ENCODE measurements at places on chromosomes 16 and 17.
A peak's percentile ranks its signal among the peaks of the same experiment; 100 is the strongest.

DNA sequence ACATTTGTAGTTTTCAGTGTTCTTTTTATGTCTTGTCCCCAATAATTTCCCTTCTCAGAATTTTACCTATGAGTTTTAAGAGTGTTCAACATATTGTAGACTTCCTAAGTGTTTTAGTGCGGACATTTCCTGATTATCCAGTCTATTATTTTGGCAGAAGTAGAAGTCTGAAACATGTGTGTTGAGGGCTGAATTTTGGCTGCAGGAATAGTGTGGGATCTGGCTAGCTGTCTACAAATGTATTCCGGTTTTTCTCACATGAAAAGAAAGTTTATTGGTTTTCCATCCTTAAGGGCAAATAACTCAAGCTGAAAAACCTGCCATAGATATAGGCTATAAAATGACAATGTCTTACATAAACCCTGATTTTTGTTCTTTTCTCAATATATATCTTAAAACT is 33.0 kb upstream of the CA10 start:
- DNase-seq, result no peak

GRCh38 chr17:80455336-80455710 is 21.1 kb downstream of the NPTX1 start:
- DNase-seq, result no peak

GRCh38 chr16:5598793-5599192 is 501.2 kb upstream of the EEF2KMT start:
- DNase-seq, result no peak

DNA sequence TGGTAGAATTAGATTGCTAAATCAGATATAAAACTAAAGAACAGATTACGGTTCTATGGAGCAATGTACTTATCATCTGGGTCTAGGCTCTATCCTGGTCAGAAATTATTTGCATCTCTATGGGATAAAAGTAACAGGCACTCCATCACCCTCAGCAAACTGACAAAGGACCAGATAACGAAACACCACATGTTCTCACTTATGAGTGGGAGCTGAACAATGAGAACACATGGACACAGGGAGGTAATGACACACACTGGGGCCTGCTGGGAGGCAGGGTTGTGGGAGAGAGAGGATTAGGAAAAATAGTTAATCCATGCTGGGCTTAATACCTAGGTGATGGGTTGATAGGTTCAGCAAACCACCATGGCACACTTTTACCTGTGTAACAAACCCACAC is 61.9 kb downstream of the MPHOSPH6 start:
- DNase-seq, result no peak

DNA sequence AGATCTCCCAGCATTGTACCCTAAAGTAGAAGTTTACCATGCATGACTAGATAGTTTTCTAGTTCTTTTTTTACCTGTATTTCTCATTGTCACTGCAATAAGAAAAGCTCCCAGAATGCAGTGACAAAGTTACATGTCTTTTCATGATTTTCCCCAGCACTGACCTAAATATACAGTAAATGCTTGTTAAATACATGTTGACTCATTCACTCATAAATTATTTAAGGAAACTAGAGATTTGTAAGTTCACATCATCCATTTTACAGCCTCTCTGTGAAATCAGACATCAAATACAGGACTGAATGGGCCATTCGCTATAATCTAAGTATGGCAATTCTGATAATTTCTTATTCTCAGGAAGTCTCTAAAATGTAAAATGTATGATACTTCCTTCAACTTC is 258.9 kb upstream of the AXIN2 start:
- DNase-seq, result no peak

DNA sequence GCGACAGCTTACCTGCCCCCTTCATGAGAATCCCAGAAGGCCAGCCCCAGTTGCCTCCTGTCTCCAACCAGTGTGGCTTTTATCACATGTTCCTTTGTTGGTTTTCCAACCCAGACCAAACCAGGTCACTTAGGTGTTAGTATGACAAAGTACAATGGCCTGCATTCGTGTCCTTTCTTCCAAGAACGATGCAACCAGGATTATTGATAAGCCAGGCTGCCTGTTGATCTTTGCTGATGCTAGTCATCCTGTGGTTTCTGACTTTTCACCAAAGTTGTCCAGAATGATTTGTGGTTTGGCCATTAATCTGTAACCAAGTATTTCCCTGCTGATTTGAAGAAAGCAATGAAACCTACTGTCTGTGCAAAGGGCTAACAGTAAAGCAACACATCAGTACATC is 191.4 kb downstream of the CYLD start:
- no peak for DNase-seq

DNA sequence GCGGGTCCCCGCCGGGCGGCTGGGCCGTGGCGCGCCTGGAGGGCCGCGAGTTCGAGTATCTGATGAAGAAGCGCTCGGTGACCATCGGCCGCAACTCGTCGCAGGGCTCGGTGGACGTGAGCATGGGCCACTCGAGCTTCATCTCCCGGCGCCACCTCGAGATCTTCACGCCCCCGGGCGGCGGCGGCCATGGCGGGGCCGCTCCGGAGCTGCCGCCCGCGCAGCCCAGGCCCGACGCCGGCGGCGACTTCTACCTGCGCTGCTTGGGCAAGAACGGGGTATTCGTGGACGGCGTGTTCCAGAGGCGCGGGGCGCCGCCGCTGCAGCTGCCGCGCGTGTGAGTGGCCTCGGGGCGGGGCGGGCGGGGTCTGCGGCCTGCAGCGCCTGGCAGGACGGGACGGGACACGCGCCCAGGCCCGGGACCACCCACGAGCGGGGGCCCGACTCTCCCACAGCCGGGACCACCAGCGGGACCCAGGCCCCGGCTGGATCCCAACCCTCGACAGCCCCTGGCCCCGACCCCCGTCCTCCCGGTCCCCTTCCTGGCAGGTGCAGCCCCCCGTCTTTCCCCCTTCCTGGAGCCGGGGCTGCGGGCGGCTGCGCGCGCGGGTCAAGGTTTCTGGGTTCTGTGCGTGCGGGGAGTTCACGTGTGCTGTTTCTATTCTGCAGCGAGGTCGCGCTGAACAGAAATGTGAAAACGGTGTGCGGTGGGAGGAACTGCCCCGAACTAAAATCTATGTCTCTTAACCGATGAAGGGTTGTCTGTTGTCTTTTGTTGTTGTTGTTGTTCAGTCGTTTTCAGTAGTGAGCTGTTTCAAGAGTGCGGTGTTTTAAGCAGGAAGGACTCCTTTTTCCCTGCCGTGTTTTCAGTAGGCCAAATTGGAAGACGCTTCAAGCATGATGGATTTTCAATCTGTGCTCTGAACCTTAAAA is 705 bp downstream of the FOXK2 start:
- DNase-seq, result no peak

GRCh38 chr17:34178092-34178491 is 77.0 kb upstream of the CCL2 start:
- DNase-seq, result no peak

- DNase-seq, result no peak
Observed at GRCh38 chr16:30665155-30665829, 7.1 kb downstream of the FBRS start.

GRCh38 chr16:12447556-12447955 is 356.1 kb downstream of the CPPED1 start:
- no peak for DNase-seq

- no peak for DNase-seq
Observed at GRCh38 chr16:16890964-16891363, 512.0 kb downstream of the NPIPA7 start.

DNA sequence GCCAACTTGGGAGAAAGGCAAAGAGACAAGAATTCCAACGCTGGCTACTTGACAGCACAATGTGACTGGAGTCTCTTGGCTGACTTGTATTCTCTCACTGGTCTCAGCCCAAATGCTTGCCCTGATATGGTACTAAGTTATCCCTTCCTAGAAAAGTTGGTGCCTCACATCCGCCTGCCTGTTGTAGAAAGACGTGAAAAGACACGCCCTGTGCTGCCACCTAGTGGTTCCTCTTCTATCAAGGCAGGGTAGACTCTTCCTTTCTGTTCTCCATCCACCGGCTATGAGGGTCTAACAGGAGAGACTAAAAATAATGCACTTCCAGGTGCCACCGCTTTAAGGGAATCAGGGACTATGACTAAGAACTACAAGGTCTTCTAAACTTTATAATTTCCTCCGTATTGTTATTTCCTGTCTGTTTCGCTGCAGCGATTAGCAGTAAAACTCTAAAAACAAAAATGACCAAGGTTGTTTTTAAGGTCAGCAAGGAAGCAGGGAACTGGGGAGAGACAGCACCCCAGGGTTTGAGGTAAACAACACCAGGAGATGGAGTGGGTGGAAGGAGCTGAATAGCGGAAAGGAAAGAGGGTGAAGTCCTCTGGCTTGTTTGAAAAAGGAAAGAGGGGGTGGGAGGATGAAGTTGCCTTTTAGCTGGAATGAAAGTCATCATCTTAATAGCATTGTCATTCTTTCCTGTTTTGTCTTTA is 109.5 kb downstream of the YPEL2 start:
- DNase-seq, result peak; percentile 96

DNA sequence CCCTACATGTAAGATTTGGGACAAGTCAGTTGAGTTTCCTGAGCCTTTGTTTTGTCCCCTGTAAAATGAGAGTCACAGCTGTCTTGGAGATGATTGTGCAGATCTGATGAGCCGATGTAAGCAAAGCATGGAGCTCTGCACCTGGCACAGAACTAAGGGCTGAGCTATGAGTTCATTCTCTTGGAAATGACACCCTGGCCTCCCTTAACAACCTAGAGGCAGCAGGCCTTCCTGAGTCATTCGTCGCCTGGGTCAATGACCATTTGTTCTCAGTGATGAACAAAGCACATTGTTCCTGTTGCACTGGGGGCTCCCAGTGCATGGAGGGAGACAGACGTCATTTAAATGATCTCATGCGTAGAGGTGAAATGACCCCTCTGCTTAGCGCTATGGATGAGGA is 62.8 kb upstream of the GCSH start:
- DNase-seq, result no peak

DNA sequence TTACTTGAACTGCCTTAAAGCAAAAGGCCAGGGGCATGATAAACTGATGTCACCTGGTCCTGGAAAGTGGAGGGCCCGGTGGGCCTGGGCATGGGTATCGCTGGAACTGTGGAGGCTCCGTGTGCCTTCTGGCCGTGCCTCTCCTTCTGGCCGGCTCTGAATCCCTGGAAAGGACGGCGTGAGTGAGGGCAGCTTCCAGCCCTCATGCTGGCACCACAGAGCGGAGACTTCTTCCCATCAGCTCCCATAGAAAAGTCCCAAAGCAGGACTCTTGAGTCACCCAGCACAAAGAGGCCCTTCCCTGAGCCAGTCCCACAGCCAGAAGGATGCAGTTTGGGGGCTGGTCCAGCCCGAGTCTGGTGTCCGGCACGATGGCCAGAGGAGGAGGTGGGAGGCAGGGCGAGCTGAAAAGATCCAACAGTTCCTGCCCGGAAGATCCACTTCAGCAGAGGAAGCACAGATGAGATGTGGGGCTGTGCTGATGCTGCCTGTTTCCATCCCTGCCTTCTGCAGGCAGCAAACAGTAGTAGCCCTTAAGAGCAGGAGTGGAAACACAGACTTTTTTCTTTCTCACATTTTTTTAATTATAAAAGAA is 7.8 kb downstream of the GAA start:
- no peak for DNase-seq

DNA sequence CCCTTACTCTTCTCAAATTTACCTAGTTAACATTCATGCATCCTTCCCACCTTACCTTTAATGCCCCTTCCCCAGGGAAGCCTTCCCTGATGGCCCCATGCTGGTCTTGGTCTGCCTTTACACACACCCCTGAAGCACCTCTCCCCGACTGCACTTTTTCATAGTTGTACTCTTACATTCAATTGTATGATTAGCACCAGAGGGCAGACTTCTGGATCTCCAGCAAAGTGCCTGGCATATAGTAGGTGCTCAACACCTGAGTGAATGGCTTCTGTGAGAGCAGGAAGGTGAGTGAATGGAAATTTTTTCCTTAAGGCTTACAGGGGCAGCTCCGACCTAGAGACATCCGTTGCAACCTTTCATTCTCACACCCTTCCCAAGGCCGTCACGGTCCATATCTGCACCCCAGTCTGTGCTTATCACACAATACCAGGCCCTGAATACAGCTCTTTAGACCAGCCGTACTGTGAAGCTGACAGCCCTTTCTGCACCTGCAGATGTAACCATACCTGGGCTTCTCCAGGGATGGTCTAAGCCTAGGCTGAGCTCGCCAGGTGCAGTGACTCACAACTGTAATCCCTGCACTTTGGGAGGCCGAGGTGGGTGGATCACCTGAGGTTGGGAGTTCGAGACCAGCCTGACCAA is 4.4 kb downstream of the PGAP3 start:
- DNase-seq, result no peak

DNA sequence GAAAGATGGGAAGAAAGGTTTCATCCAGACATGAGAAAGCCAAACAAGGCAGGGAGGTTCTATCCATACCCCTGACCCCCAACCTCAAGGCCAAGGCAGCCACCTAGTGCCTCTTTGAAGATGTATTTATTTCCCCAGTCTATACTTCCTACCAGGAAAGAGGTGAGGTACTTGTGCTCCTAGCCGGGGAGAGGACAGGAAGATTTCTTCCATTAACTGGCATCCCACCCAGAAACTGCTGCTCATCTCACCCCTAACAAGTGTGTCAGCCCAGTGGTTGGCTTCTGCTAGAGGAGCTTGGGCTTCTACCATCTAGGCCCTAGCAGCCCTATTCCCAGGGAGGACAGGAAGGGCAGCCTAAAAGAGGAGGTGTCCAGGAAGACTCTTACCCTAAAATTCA is 8.9 kb downstream of the COPZ2 start:
- no peak for DNase-seq

DNA sequence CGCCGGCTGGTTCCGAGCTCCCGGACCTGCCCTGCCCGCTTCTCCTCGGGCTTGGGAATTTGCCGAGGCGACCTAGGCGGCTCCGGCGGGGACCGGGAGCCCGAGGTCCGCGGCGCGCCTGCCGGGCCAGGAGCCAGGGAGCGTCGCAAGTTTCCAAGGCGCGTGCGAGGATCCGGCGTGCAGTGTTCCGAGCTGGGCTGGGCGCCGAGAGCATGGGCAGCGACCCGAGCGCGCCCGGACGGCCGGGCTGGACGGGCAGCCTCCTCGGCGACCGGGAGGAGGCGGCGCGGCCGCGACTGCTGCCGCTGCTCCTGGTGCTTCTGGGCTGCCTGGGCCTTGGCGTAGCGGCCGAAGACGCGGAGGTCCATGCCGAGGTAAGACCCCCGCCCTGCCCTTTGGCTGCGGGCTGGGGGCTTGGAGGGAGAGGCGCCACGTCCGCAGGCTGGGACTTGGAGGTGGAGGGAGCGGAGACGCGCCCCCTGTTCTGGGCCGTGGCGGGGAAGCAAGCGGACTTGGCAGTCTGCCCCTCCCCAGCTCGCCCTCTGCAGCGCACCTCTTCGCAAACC is 668 bp downstream of the MMP15 start:
- DNase-seq, result no peak

DNA sequence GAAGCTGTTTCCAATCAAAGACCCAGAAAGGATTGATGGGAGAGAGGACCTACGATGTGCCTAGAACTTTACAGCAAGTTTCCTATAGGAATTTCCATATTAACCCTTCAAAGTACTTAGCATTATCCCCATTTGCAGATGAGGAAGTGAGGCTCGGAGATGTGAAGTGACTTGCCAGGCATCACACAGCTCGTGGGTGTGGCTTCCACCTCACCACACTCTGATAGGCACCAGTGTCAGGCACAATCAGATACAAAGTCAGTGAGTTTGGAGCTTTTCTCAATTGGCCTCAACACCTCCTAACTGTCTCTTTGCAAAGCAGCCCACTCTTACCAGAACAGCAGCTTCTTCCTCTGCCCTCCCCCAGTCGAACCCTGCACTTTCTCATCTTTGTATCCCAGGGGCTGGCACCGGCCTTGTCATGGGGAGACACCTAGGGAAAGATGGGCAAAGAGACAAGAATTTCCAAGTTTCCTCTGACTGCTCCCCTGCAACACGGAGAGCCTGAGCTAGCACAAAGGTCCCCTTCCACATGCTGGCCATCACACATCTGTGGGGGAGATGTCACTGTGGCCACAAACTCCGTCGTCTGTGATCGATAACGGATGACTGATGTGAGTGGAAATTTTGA is 37.4 kb upstream of the CCL1 start:
- no peak for DNase-seq

GRCh38 chr16:65532258-65532657 is 410.4 kb upstream of the CDH11 start:
- DNase-seq, result no peak

Data from thoracic aorta (tissue), 2 donors.